ENCODE measurements at places on chromosomes 2 and 18.

DNA sequence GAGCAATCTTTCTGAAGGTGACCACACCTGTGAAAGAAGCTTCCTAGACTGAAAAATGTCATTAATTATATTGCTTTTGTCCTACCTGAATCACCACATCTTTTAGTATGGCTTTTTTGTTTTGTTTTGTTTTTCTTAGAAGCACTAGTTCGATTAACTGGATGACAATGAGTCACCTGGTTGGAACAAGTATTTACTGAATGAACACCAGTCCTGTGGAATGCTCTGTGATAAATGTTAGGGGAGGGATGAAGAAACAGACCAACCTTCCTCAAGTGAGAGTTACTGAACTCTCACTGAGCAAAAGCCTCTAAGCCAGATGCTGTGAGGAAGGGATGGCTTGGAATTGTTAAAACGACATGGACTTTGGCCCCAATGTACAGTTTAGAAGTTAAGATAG lies 26.8 kb upstream of the DCC start:
- DNase-seq = no peak

DNA sequence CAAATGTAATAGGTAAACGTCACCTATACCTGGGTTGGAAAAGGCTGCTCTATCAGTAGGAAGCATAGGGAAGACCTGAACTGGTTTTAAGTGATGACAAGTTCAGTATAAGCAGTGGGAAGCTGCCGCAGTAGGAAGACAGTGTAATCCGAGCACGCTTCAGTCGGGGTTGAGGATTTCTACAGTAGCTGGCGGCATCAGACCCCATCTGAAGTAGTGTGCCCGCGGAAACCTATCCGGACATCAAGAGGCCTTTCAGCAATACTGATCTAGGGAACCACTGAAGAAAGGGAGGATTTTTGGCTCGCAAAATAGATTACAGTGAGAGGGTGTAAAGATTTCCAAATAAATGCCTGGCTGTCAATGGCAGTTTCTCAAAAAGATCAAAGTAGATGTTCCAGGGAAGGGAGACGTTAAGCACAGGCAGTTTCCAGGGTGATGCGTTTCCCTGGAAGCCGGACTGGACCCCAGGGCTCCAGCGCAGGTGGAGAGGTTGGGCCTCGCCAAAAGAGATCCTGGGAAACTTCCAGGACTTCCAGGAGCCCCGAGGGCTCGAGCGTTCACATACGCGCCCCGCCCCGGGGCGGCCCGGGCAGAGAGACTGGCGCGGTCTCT lies 5.3 kb downstream of the LOXL3 start:
- DNase-seq = no peak

DNA sequence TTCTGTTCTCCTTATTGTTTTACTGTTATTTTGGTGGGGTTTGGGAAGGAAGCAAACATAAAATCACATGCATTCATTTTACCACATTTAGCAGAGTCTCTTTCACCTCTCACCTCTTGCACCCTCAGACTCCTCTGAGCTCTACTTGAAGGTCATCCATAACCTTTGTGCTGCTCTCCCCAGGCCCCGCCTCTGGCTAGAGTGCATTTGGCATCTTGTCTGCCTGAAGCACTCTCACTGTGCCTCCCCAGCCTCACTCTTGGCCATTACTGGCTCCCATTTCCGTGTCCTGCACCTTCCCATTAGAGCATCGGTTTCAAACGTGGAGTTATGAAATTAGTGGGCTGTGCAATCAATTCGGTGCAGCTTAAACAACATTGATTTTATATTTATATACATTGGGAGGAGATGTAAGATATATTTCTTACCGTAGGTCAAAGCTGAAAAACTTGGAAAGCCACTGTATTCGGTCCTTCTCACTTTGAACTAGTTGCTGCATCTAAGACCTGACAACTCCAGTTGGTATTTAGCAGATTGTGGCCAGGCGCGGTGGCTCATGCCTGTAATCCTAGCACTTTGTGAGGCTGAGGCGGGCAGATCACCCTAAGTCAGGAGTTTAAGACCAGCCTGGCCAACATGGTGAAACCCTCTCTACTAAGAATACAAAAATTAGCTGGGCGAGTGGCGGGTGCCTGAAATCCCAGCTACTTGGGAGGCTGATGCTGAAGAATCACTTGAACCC lies 6.9 kb upstream of the ZFAND2B start:
- DNase-seq = no peak

- no peak for DNase-seq
Observed at GRCh38 chr18:64245126-64245861, 96.4 kb upstream of the LINC00305 start.

DNA sequence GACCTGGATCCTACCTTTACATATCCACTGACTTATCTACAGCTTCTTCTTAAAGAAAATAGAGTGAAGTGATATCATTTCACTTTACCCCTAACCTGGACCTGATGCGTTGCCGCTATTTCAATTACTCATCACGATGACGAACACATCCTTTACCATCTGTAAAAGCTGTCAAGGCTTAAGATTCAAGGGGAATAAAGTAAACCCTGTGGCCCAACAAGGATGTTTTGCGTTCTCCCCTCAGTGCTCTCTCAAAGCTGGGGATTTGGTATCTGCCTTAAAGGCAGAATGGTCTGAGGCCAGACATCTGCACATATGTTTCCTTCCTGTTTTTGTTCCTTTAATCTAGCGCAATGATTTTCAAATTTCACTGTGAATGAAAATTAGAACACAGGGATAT lies 100.1 kb upstream of the KLF7 start:
- no peak for DNase-seq

DNA sequence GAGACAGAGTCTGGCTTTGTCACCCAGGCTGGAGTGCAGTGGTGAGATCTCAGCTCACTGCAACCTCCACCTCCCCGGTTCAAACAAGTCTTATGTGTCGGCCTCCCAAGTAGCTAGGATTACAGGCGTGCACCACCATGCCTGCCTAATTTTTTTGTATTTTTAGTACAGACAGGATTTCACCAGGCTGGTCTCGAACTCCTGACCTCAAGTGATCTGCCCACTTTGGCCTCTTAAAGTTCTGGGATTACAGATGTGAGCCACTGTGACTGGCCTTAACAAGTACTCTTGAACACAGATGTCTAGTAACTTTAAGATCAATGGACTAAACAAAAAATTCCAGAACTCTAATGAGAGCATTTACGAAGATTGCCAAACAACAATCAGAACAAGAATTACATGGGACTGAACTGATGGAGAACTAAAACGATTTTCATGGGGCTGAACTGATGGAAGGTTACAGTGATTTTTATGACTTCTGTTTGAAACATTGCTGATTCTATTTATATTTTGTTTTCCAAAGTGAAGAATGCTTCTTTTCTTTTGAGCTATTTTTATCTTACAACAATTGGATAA lies 46.5 kb upstream of the ST3GAL5 start:
- DNase-seq = no peak

- no peak for DNase-seq
Observed at GRCh38 chr2:125037135-125037653, 1012.1 kb downstream of the CNTNAP5 start.

- no peak for DNase-seq
Observed at GRCh38 chr2:71878626-71879508, 268.8 kb downstream of the CYP26B1 start.

GRCh38 chr2:7060631-7061449 lies 143.6 kb downstream of the RNF144A start:
- no peak for DNase-seq

DNA sequence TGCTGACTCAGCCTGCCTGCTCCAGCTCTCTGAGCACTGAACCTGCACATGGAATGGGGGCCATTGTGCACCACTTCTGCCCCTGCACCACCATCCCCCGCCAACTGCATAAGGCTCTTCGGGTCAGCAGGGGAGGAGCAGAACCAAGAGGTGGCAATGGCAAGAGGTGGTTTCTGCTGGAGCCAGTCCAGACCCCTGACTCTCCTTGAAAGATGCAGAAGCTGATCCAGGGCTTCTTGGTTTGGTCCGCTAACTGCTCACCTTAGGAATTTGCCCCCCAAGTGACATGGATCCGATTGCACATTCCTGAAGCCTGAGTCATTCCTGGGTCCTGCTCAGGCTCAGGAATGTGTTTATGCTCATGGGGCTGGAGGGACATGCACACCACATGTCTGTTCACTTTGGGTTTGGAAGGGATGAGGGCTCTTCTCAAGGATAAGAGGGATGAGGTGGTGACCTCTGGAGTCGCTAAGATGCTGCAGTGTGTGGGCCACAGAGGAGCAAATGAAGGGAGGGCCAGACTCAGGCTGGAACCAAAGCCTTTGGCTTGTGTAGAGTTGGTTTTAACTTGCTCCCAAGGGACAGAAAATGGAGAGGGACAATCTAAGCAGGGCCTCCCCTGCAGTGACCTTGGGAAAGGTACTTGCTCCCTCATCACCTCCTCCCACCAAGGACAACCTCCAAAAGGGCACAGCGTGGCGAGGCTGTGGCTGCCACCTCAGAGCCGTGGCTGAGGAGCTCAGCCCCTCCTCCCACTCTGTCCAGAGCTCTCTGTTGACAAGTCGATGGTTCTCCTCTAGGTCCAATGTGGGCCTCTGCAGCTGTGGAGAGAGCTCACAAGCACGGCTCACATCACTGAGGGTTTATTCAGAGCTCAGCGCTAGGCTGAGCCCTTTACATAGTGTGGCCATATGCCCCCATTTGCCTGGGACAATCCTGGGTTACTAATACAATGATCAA lies 66.2 kb downstream of the HS1BP3 start:
- peak; percentile 51 for DNase-seq

- DNase-seq = no peak
Observed at GRCh38 chr18:45165871-45166270, 449.4 kb upstream of the SLC14A2 start.

DNA sequence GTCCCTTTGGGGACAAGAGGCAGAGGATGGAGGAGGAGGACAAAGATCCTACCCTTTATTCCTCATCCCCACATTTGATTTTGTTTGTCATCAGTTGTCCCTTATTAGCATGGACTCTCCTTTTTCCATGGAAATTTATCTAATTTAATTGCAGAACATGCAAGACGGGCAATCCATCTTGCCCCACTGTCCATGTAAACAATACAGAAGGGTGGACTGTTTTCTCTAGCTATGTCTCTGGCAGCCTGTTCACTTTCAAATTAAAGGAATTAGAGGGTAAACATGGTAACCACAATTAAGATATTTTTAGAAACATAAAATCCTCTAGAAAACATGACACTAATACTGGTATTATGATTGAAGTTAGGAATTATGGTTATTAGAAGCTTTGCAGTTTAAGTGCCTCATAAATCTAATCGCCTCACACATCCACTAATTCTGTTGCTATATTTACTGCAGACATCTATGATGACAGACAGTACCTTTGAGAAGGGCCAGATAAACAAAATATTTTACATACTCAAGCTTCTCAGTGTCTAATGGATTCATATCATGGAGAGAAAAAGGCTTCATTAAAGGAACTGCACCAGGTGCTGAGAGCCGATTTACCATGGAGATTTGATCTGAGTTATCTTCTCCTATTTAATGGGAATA lies 215.5 kb downstream of the LNPK start:
- DNase-seq = no peak

GRCh38 chr2:84919885-84920580 lies 14.6 kb downstream of the TMSB10 start:
- no peak for DNase-seq
